ENCODE measurements at places on chromosomes 11 and 22. TPM values are rescaled to one million over a fixed set of nuclear protein-coding genes. Genes with fewer than 3 reads are reported as not detected.

Gene ART5
- total RNA-seq = 15.0 TPM

- no peak for DNase-seq
Observed at GRCh38 chr11:23310276-23310675, 450.0 kb upstream of the CCDC179 start.

DNA sequence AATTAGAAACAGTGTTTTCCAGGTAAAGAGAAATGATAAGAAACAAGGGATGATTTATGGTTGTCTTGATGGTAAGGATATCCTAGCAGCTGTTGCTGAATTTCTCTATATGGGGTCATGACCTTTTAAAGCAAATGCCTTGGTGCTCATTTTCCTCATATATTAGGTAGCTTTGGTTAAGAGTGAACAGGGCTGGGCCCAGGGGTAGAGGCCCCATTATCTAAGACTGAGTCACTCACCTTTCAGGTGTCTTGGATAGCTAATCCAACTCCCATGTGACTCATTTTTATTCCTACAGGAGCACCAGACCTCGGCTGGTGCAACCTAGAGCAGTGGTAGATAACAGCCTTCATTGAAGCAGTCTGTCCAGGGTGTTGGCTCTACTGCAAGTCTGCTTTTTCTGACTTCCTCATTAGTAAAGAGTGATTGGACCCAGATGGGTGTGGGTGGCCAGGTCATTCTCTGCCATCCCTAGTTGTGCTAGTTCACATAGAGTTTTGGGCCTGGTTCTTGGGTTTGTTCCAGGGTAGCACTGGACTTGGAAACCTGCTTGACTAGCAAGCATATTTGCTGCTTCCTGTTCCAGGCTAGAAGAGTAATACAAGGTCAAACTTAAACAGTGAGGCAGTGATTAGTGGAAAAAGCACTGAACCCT lies 37.4 kb downstream of the CTNND1 start:
- DNase-seq = no peak

- no peak for DNase-seq
Observed at GRCh38 chr11:35583126-35583525, 35.1 kb upstream of the FJX1 start.

Gene PIH1D2
- total RNA-seq = 0.37 TPM

- peak; percentile 56 for DNase-seq
Observed at GRCh38 chr22:49728570-49729271, 99.0 kb downstream of the BRD1 start.

Gene ZDHHC13
- 18.3 TPM for total RNA-seq

Gene RFPL1
- not detected for total RNA-seq

Gene NPTXR
- 3.6 TPM for total RNA-seq

Gene NLRP14
- total RNA-seq = 0.07 TPM

DNA sequence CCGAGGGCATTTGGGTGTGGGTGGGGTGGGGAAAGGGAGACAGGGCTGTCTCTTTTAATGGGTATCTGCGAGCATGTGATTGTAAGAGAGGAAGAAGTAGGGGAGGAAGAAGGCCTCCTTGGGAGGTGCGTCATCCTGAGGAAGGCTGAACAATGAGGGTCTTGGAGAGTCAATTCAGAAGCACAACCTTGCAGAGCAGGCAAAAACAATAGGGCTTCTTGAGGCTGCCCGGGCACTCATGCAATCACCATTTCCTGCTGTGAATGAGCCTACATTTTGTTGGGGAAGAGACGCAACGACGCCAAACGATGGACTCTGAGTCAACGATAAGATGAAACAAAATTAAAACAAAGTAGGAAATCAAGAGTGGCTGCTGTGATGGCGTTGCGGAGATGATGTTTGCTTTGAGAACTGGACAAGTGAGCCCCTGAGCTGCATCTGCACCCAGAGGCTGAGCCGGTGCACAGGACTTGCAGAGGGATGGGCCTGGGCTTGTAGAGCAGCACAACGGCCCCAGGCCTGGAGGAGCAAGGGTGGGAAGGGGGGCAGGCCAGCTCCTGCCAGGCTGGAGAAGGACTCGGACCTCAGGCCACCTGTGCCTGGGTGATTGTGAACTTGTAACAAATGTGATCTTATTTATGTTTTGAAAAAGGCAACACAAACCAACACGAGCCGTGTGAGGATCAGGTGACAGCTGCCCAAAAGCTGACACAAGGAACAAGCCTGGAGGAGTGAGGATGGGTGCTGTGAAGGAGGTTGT lies 92.3 kb upstream of the B3GAT1 start:
- DNase-seq = peak; percentile 64

DNA sequence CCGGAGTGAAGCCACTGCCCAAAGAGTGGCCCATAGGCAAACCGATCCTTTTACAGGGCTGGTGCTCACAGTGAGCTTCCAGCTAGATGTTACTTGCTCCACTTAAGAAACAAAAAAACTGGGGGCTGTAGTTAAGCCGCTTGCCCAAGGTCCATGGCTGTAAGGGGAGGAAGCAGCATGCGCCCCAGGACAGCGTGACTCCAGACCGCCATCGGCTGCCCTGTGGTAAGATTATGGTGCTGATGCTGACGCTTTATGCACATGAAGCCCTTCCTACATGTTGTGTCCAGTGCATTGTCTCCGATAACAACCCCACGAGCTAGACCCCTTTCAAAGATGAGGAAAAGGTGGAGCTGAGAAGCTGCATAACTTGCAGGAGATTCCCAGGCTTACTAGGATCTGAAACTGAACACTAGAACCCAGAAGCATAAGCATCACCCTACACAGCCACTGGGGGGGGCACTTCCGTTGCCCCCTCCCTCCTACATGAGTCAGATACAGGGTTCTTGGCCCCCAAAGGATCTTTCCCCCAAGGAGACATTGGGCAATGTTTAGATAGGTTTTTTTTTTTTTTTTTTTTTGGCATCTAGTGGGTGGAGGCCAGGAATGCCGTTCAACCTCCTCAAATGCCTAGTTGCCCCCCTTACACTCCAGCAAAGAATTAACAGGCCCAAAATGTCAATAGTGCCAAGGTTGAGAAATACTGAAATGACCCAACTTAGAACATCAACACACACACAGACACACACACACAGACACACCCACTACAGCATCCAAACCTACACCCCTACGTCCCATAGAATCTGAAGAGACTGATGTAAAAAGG lies 53.9 kb downstream of the MN1 start:
- DNase-seq = peak; percentile 58

- DNase-seq = no peak
Observed at GRCh38 chr22:26109686-26110315, 59.5 kb upstream of the SEZ6L start.

Gene MALAT1
- 456 TPM for total RNA-seq

GRCh38 chr11:71252269-71252769 lies at the start of gene SHANK2:
Gene SHANK2 (minus strand): TSS chr11:71252577. CDS start chr11:71147326, 105,251 bp downstream.
- peak; percentile 95 for DNase-seq

Gene IGLL1
- not detected for total RNA-seq

Gene CASP1
- not detected for total RNA-seq

Gene PATE2
- total RNA-seq = not detected

- no peak for DNase-seq
Observed at GRCh38 chr11:8327761-8328192, 64.1 kb upstream of the LMO1 start.

- DNase-seq = peak; percentile 96
Observed at GRCh38 chr11:2194877-2195755, 23.5 kb upstream of the TH start.

Gene PGR
- 0.31 TPM for total RNA-seq

GRCh38 chr11:133326849-133327248 lies 205.5 kb downstream of the OPCML start:
- DNase-seq = no peak

DNA sequence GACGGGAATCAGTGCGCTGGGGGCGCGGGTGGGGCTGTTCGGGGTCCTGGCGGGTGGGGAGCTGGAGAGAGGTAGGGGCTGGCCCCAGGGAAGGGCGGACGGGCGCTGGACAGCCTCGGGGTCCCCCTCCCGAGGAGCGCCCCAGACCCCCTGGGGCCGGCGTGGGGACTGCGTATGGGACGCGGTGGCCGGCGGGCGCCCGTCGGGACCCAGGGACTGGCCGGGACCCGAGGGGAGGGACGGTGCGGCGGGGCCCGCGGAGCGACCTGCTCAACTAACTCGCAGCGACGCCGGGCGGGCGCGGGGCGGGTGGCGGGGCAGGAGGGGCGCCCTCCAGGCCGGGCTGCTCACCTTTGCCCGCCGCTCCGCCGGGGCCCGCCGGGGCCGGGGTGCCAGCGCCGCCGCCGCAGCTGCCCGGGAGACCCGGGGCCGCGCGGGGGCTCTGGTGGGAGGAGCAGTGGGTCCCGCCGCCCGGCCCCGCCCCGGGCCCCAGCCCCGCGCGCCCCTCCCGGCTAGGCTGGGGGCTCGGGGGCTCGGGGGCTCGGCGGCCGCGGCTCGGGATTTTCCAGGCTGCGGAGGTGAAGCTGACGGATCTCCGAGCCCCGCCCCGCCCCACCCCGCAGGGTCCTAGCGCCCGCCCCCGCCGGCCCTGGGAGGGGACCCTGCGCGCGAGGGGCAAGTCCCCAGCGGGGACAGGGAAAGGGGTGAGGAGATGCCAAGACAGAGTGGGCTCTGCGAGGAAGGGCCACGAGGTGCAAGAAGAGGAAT lies 12.3 kb downstream of the STARD10 start:
- peak; percentile 97 for DNase-seq

Gene RTN4RL2
- total RNA-seq = 3.4 TPM

DNA sequence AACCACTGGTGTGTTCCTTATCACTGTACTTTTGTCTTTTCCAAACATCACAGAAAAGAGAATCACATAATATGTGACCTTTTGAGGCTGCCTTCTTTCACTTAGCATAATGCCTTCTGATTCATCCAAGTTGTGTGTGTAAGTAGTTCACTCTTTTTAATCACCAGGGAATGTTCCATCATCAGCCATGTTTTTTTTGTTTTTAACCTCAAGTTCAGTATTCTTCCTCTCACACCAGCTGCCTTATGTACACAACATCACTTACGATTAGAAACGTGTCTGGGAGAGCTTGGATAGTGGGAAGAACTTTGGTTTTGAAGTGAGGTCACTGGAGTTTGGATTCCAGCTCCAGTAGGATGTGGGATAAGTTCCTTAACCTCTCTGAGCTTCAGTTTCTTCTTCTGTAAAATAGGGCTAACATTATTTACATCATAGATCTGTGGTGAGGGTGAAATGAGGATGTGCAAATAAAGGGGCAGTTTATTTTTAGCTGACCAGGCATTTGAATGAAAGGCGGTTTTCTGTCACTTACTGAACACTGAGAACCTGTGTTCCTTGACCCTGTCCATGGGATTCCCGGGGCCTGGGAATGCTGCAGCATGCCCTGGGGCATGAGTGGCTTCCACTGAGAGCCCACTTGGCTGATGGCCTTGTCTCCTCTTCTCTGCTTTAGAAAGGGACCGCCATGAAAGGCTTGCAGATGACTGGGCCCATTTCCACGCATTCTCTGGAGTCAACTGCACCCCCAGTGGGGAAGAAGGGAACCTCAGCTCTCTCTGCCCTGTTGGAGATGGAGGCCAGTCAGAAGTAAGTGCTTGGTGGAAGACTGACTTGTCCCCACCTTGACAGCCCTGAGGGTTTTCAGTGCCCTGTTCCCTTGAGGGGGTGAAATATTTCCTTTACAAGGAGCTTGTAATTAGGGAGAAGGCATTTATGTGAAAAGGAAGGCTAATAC lies 92.6 kb downstream of the DEPDC5 start:
- DNase-seq = peak; percentile 45

Gene MISFA
- not detected for total RNA-seq

GRCh38 chr11:103483996-103484395 lies 374.8 kb downstream of the DYNC2H1 start:
- no peak for DNase-seq

- peak; percentile 47 for DNase-seq
Observed at GRCh38 chr11:31822175-31822926, 11.2 kb upstream of the PAX6 start.

Gene TPBGL
- not detected for total RNA-seq

DNA sequence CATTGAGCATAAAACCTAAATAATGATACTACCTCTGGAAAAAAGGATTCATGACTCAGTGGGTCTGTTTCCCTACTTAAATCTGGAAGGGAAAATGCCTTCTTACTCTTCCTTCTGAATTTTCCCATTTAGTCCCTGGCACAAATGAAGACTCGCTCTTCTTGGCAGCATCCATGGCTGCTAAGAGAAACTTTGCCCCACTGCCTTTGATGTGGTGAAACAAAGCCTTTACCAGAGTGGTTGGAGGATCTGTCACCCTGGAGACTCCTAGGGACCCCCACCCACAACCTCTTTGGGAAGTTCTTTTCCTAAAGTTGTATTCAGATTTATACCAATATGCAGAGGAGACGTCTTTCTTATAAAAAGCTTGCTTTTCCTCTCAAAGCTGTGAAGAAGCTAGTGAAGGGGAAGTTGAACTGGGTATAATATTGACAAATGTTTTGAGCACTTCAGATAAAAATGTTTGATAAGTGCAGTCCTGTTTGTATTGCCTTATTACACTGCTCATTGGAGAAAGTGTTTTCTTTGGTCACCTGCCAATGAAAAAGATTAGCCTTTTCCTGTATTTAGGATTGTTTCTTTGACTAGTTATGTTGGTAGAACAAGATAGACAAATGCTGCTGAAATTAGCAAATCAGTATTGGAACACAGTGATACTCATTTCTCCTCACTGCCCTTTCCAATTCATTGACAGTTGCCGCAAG lies 77.3 kb downstream of the ARFGAP2 start:
- no peak for DNase-seq

Gene PAMR1
- total RNA-seq = 3.2 TPM

DNA sequence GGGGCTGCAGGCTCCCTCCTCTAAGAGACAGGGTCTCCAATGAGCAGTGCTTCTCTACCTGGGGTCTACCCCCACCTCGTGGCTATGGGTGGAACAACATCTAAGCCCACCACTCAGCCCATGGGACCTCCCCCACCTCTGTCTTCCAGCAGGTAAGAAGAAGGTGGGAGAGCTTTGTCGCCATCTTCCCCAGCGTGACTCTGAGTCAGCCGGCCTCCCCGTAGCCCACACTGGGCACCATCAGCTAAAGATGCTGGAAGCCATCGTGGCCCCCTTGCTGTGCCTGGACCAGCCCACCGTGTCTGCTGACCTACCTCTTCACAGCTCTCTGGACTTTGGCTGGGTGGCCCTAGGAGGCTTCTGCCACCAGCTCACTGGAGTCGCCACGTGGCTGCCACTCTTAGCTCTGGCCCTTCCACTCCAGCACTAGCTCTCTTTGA lies 944 bp downstream of the C11orf86 start:
- peak; percentile 94 for DNase-seq

- DNase-seq = no peak
Observed at GRCh38 chr22:27433099-27433498, 368.5 kb downstream of the MN1 start.

GRCh38 chr11:16225623-16226022 lies 130.7 kb downstream of the SOX6 start:
- no peak for DNase-seq

DNA sequence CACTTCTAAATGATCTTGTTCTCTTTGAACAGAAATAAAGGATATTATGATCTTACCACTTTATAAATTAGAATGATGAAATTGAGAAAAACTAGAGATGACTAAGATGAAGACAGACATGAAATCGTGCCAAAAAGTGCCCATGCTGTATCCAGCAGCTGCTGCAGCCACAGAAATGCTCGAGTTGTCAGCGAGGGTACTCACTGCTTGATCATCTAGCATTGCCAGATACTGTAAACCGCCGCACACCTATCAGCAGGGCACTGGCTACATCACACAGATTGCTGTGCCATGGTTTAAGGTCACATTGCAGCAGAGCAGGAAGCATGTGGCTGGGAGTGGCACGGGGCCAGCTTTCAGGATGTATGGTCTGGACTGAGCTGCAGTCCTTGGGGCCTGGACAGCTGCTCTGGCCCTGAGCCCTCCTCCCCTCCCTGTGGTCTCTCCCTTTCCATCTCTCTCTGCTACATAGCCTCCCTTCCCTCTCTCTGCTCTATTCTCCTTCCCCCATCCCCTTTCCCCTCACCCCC lies 51.0 kb upstream of the SEPTIN5 start:
- DNase-seq = no peak

Gene APOBEC3A
- not detected for total RNA-seq

Gene CEP126
- total RNA-seq = 0.48 TPM

Measured in H7 (cell line).